Activated CD8-positive, alpha-beta T cell treated with anti-CD3 and anti-CD28 coated beads, Interleukin-2, amount 10 ng/mL, durations not matched to agents 7 days and 5 days (primary cell): ENCODE measurements at places on chromosomes 1 and 21. TPM values are rescaled to one million over a fixed set of nuclear protein-coding genes. Genes with fewer than 3 reads are reported as not detected.

DNA sequence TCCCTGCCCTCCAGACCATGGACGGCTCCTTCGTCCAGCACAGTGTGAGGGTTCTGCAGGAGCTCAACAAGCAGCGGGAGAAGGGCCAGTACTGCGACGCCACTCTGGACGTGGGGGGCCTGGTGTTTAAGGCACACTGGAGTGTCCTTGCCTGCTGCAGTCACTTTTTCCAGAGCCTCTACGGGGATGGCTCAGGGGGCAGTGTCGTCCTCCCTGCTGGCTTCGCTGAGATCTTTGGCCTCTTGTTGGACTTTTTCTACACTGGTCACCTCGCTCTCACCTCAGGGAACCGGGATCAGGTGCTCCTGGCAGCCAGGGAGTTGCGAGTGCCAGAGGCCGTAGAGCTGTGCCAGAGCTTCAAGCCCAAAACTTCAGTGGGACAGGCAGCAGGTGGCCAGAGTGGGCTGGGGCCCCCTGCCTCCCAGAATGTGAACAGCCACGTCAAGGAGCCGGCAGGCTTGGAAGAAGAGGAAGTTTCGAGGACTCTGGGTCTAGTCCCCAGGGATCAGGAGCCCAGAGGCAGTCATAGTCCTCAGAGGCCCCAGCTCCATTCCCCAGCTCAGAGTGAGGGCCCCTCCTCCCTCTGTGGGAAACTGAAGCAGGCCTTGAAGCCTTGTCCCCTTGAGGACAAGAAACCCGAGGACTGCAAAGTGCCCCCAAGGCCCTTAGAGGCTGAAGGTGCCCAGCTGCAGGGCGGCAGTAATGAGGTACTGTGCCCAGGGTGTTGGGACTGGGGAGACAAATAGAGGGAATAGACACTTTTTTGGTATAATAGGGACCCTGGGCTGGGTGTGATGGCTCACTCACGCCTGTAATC lies 1.0 kb downstream of the ZBTB48 start:
- peak overlapping the region; percentile 97 for H3K4me3 ChIP-seq
- peaks cover 37% of the 10 kb centered on the region for H3K4me1 ChIP-seq
- no peaks in the 10 kb centered on the region for H3K27me3 ChIP-seq
- H3K36me3 ChIP-seq: peaks cover 8% of the 10 kb centered on the region
- DNase-seq: no peak

GRCh38 chr1:145695821-145696629 lies 11.1 kb downstream of the PDZK1 start:
- H3K4me1 ChIP-seq: peaks cover 14% of the 10 kb centered on the region
- no peak overlapping the region for H3K27ac ChIP-seq
- H3K4me3 ChIP-seq: no peak overlapping the region

GRCh38 chr1:34319218-34319617 lies 142.5 kb downstream of the C1orf94 start:
- no peaks in the 10 kb centered on the region for H3K36me3 ChIP-seq
- no peak overlapping the region for H3K27ac ChIP-seq
- no peaks in the 10 kb centered on the region for H3K27me3 ChIP-seq
- no peak overlapping the region for H3K4me3 ChIP-seq
- H3K4me1 ChIP-seq: no peaks in the 10 kb centered on the region

The KIF17 gene
- not detected for total RNA-seq

GRCh38 chr1:203044546-203045250 lies 18.4 kb downstream of the PPFIA4 start:
- H3K4me3 ChIP-seq: no peak overlapping the region
- no peaks in the 10 kb centered on the region for H3K4me1 ChIP-seq
- no peak overlapping the region for H3K27ac ChIP-seq
- peaks cover 3% of the 10 kb centered on the region for H3K36me3 ChIP-seq
- no peak for DNase-seq

DNA sequence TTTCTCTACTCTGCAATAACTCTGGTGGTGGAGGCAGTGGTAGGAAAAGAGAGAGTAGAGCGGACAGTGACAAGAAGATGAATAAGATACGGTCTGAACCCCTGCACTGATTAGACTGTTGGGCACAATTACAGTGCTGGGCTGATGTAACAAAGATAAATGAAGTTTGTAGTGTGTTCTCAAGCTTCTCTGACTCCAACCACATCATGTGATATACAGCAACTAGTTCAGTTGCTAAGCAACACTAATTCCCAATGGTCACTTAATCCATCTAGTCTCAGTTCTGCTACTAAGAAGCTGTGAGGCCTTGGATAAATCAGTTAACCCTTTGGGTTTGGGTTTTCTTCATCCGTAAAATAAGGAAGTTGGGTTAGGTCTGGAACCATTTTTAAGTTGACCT lies 17.3 kb downstream of the DDR2 start:
- DNase-seq: no peak
- no peaks in the 10 kb centered on the region for H3K36me3 ChIP-seq
- H3K27ac ChIP-seq: no peak overlapping the region
- H3K4me3 ChIP-seq: no peak overlapping the region
- H3K27me3 ChIP-seq: peaks cover 7% of the 10 kb centered on the region
